ENCODE measurements at places on chromosomes 5 and 9.
A peak's percentile ranks its signal among the peaks of the same experiment; 100 is the strongest.

DNA sequence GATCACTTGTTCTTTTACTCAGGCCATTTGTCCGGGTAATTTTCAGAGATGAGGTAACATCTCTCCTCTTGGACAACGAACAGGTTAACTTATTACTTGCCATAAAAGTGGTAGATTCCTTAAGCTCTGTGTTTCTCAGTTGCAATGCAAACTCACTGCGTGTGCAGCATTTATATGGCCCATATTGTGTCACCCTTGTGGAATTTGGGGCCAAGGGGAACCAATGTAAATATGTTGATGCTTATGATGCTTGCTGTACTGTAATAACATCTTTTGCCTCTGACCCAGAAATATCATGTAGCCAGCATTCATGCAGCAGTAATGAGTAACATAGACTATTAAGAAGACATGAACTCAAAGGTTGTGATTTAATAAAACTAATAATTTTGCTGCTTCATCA is 175.8 kb downstream of the ADAMTS6 start:
- no peak for DNase-seq

DNA sequence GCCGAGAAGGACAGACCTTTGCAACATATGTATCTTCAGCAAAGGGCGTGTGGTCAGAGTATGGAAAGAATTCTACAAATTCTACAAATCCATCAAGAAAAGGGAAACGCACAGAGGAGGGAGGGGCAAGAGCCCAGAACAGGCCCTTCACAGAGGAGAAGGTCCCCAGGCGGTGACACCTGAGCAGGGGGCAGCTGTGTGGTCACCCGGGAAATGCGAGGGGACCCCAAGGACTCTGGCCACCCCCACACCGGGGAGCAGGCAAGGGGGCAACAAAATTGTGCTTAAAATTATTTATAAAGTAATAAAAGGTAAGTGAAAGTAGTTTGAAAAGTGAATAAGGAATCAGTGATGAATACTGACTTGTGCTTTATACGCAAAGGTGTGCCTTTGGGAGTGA is 17.6 kb downstream of the NACC2 start:
- DNase-seq: no peak

DNA sequence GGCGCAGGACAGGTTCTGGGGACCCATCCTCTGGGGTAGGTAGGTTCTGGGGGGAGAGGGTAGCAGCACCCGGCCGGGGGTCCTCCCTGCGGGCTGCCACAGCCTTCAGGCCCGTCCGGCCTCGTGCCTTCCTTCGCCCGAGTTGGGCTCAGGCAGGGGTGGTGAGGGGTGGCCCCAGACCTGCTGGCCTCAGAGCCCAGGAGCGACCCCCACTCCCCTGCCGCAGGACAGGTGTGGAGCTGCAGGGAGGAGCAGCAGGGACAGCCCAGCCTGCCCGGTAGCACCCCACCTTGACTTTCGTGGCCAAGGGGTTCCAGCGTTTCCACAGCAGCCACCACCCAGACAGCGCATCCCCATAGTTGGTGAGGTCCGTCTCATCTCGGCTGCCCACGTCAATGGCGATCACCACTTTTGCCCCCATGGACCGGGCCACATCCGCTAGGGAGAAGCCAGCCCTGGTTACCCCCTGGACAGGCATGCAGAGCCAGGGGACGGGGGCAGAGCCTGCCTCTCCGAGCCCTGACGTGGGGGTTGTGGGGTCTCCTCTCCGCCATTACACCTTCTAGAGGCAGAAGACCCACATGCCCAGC is 3.4 kb upstream of the NSMF start:
- DNase-seq: no peak

DNA sequence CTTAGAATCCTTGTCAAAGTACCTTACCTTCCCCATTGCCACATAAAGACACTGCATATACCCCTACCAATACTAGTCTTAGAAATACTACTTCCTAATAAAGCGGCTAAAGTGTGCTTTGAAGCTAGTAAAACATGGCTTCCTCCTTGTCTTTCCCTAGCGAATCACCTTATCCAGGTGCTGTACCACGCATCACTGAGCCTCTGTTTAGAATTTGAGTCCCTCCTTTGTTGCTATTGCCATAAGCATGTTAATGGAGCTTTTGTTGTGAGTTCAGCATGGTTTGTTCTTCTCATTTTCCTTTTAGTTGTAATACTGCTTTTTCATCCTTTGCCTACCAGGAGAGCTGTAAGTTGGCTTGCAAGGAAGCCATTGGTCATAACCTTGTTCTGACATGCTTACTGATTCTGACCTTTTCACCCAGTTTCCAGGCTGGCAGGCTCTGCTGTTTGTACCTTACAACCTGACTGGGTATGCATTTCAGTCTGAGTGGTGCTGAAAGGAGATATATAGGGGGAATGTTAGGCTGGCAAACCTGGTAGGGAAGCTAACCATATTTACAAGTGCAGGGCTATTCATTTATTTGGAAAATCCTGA is 49.8 kb downstream of the LMNB1 start:
- DNase-seq: no peak

- DNase-seq: no peak
Measured at GRCh38 chr9:119366909-119367682, 2.1 kb downstream of the BRINP1 start.

GRCh38 chr5:168302785-168303184 is 11.3 kb downstream of the WWC1 start:
- DNase-seq: peak; percentile 19

DNA sequence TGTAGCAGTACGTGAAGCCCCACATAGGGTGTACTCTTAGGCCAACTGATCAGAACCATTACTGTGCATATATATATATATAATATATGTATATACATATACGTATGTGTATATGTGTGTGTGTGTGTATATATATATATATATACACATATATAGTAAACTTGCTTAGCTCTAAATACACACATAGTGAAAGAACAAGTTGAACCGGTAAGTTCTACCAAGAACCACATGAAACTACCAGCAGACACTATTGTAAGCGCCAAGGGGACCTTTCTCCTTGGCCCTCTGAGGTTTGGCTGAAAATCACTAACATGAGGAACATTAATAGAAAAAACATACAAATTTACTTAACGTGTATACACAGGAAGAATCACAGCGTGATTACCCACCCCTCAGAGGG is 1.8 kb upstream of the TARS1 start:
- no peak for DNase-seq

DNA sequence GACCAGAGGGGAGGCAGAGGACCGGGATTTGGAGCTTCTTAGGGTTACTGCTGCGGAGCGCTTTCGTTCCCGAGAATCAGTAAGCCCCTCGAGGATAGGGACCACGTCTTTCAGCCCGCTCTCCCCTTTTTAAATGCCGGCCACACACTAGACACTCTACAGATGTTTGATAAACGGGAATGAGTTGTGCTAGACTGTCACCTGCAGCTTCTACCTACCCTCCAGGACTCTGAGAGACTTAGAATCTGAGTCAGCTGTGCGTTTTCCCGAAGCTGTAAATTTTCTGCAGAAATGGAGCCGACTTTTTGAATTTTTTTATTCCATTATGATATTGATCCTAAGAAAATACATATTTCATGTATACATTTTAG is 670 bp downstream of the CCDC171 start:
- DNase-seq: no peak

DNA sequence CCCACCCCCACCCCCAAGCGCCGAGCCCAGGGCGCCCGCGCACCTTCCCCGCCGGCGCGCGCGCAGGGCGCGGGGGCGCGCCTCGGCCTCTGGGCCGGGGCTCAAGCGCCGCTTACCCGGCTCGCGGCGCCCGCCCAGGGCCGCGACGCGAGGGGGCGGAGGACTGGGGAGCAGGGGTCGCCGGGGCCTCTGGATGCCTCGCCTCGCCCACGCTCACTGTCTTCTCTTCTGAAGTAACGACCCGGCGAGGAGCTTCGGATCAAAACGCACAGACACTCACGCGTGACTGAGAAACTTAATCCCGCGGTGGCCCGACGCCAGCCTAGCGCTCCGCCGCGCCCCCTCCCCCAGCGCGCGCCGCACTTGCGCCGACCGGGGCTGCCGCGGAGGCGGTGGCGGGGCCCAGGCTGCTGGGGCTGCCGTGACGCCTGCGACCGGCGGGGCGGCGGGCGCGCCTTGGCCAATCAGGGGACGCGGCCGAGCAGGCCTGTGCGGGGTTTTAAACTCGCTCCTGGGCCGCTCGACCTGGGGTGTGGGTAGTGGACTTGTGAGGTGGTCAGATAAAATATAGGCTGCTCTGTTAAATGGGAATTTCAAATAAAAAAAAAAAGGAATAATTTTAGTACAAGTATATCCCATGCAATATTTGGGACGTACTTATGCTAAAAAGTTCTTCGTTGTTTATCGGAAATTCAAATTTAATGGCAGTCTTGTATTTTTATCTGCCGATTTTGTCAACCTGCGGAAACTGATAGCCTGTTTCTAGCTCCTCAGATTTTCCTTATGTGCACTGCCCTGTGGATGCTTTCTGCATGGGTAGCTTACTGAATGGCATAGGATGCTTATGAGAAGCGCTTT is at the start of gene MPDZ:
MPDZ (minus strand) TSS at position 409 of the 858 bp plus-strand sequence. CDS start 29,377 bp downstream, outside the sequence.
- DNase-seq: no peak

- no peak for DNase-seq
Measured at GRCh38 chr5:132302413-132302812, 8.2 kb downstream of the SLC22A4 start.

GRCh38 chr9:136403538-136403914 is 3.6 kb upstream of the SNAPC4 start:
- no peak for DNase-seq

DNA sequence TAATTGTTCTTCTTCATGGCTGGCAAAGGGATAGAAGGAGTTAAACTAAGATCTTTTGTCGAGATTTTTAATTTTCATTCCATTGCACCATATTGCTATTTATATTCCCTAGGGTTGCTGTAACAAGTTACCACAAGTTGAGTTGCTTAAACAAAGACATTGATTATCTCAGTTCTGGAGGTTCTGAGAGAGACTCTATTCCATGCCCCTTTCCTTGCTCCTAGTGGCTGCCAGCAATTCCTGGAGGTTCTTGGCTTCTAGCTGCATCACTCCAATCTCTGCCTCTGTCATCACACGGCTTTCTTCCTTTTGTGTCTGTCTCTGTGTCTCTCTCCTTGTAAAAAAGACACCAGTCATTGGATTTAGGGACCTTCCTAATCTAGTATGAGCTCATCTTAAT is 136.6 kb upstream of the DAB2 start:
- no peak for DNase-seq

- no peak for DNase-seq
Measured at GRCh38 chr9:70165006-70165602, 93.7 kb upstream of the SMC5 start.

DNA sequence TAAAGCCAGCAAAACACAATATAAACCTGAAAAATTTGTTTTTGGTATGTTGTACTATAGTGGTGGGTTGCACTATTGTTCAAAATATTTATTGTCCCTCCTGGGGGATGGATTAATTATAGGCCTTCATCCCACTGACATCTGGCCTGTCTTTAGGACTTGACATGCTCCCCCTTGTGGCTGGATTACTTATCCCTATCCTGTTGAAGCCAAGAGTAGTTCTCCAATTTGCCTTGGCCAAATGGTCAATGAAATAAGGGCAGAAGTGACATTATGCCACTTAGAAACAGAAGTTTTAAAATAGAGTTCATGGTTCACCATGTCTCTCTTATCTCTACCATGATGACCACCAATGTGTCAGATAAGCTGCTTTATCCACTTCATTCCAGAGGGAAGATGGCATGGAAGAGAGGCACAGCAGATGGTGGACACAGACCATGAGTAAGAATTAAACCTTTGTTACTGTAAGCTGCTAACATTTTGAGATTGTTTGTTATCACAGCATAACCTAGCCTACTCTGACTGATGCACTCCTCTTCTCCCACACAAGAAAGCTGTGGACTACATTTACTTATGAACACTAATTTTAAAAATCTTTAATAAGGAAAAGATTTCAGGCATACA is 29.2 kb upstream of the ARHGEF28 start:
- DNase-seq: peak; percentile 44

DNA sequence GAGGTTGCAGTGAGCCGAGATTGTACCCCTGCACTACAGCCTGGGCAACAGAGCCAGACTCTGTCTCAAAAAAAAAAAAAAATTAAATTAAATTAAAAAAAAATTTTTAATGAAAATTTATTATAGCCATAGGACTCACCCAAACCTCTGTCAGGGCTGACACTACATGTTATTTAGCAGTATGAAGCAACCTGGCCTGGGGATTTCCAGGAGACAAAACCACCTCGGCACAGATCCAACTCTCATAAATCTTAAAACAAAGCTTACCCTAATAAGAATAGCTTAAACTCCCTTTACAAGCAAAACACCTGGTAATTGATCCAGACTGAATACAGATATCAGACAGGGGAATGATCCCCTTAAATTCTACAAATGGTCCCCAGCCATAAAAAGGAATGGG is 38.4 kb downstream of the PPP1R2B start:
- no peak for DNase-seq

DNA sequence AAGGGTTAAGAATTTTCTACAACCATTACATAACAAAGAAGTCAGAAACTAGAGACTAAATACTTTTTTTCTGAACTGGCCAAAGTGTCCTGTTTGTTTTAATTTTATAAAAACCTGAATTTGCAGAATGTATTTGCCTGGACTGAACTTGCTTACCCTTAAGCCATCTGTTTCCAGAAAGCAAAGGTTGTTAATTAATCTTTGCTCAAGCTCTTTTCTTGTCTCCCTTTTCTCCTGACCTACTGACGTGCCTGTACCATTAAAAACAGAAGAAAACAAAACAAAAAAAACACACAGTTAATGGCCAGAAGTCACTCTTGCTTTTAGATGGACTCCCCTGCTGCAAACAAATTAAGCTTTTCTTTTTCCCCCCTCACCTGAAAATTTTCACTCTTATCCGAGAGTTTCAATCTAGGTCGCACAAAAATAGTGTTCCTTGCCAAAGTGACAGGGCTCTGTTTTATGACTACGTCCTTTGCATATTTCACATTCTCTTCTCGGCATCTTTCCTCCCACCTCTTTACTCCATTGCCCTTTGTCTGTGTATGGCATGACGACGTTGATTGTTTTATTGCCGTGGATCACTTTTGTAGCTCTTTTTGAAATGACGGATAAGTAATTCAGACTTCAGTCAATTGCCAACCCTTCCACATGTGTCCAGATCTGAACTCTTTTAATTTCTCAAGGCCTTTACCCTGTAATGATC is 333.8 kb upstream of the GRIN3A start:
- no peak for DNase-seq

GRCh38 chr9:105836936-105837660 is 142.8 kb downstream of the TMEM38B start:
- no peak for DNase-seq

GRCh38 chr5:167507463-167508233 is 783.8 kb upstream of the WWC1 start:
- no peak for DNase-seq

- no peak for DNase-seq
Measured at GRCh38 chr9:91773156-91773555, 176.9 kb downstream of the ROR2 start.
